ENCODE measurements at places on chromosomes 7 and 10.

DNA sequence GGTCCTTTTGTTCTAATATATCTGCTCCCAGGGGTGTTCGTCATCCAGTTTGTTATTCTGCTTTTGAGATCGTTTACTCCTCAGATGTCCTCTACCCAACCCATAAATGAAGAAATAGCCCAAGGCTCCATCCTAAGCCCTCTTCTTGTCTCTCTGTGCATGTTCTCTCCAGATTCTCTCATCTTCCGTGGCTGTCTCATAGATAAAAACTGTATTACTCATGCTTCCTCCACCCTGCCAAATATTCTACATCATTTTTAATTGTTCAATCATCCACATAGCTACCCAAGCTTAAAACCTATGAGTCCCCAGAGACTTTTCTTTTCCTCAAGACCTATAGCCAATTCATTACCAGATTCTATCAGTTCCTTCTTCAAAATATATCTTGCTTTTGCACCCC lies 44.9 kb downstream of the CAV1 start:
- no peak for DNase-seq

DNA sequence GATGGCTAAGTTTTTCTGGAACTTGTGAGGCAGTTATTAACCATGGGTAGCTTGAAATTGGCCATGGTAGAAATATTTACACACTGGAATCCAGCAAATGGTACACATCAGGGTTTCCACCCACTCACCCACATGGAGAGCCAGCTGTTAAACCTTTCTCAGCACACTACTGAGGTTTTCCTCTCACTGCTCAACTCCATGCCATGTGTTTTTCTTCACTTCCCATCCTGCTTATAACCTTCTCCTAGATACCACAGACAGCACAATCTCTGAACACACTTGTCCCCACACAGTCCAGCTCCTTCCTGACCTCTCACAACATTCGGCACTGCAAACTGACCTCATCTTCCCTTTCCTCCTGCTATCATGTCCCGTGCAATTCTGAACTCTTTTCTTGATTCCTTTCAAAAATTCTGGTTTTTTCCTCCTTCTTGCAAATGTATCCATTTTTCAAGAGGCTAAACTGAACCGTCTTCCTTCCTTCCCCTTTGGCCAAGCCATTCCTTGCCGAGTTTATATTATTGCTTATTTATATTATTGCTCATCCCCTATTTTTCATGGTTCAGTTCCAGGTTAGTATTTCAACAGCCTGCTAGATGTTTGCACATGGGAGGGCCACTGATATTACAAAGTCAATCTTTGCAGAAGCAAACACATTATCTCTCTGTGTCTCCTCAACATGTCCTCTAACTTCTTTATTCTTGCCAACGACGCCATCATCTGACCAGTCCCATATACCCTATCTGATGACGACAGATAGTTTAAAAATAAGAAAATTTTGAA lies 606.4 kb downstream of the SORCS1 start:
- DNase-seq: no peak

- DNase-seq: no peak
Measured at GRCh38 chr7:41156268-41156667, 546.6 kb downstream of the INHBA start.

GRCh38 chr7:26588511-26588910 lies 275.9 kb downstream of the SKAP2 start:
- DNase-seq: no peak

Measured in stimulated activated CD8-positive, alpha-beta memory T cell treated with anti-CD3 and anti-CD28 coated beads, Interleukin-7, amount 100 ng/mL, for 24 hours (primary cell).